ENCODE measurements at places on chromosomes 2 and 18.

DNA sequence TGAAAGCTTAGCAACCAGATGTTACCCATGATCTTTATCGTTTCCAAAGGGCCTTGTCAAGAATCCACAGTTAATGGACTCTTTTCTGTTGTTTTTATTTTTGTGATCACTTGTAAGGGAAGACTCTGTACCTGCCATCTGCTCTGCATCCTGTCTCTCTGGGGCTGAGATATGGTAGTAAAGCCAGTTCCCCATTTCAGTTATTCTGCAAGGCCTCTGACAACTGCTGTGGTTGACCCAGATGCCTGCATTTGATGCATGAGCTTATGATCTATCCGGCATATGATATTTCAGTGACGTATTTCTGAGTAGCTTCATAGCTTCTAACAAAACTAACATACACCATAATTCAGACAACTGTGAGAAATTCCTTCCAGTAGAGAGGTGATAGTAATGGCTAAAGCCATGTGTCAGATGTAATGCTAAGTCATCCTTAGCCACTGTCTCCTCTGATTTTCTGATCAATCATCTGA, 105.1 kb downstream of the TPO start:
- DNase-seq: peak; percentile 13

GRCh38 chr2:201401815-201402214, 44.7 kb upstream of the FLACC1 start:
- no peak for DNase-seq

GRCh38 chr2:219285894-219286425, 6.8 kb downstream of the DNAJB2 start:
- no peak for DNase-seq

DNA sequence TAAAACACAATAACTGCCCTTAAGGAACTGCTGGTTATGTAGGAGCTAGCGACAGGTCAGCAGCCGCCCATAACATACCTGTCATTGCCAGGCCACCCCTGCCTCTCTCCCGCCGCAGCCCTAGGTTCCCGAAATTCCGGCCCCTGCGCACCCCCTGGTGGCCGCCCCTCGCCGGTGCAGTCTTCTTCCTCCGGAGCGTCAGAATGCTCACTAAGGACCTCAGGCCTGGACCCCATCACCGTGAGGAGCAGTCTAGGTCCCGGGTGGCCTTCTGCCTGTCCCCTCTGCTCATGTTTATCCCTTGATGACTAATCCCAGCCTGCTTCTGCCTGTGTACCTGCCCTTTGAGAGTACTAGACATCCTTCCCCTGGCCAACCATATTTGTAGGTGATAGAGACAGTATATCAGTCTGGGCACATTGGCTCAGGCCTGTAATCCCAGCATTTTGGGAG, 115.7 kb upstream of the SLC1A4 start:
- no peak for DNase-seq

DNA sequence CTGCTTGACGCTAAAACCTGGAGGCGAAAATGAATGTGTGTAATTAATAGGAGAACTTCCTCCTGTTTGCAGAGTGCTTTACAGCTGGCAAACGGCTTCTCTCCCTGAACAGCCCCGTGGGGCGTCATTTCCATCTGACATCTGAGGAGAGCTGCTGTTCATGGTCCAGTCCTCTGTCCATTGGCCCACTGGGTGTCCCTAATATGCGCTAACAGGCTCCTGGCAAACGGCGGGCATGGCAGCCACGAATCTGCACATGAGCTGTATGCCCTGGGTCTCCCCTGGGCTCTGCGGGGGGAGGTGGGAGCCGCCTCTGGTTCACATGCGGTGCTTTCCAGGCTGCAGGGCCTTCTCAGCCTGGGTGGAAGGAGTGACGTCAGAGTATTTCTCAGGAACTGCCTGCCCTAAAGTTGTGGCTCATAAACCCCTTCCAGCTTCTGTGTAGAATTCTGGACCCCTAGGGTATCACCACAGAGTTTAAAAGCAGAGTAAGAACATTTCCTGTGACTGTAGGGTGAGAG, 73.2 kb downstream of the LRRFIP1 start:
- DNase-seq: no peak

DNA sequence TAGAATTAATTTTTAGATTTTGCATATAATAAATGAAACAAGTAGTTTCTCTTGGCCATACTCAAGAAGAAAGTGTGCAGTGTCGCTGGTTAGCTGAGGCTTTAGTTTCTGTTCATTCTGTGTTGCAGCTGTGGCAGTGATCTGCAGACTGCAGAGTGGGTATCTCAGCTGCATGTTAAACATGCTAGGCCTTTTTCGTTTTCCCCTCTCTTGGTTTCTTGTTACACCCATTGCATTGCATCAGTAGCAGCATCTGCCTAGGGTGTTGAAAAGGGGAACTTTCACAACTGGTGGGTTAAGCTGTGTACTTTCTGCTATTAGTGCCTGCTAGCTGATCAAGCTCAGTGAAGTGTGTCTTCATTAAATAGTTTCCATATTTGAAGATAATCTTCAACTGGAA, 51.3 kb downstream of the ACSL3 start:
- DNase-seq: no peak

DNA sequence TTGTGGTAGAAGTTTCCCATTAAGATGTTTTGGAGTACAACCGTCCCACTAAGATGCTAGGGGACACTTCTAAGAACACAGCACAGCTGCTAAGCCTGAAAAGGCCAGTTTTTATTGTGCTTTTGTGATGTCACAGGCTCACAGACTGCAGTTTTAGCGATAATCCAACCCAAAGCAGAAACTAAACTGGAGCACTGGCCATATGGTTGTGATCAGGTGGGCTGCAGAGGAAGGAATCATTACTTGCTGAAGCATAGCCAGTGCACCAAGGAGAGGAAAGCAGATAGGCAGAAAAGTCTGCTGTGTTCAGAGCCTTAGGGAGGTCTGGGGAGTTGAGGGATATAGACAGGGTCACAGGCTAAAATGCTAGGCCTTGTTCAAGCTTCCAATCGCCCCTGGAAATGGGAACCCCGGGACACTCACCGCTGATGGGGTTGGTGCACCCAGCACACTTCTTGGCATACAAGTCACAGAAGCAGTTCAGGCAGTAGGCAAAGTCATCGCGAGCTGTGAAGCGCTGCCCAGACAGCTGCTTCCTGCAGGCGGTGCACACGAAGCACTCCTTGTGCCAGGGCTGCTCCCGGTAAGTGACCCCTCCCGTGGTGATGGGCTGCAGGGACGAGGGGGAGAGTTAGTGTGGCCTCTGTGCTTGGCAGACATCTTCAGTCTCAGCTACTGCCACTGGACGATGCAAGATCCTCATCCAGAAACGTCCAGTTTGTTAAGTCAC, 25.7 kb downstream of the C2orf49 start:
- DNase-seq: no peak

- DNase-seq: no peak
Observed at GRCh38 chr2:218229239-218229638, 12.2 kb downstream of the ARPC2 start.

Data from NCI-H524 treated with DMSO at 0.1 percent for 48 hours (cell line).